ENCODE measurements at places on chromosomes 7 and 10.
A peak's percentile ranks its signal among the peaks of the same experiment; 100 is the strongest.

DNA sequence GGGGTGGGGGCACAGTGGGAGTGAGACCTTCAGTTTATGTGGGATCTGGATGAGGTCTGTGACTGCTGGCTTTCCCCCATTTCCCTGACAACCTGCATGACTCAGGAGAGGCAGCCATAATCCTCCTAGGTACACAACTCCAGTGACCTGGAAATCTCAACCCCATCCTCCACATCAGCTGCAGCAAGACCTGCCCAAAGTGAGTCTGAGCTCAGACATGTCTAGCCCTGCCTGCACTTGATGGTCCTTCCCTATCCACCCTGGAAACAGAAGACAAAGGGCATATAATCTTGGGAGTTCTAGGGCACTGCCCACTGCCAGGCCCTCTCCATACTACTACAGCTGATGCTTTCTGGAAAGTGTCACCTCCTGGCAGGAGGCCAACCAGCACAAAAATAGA is 75.6 kb downstream of the GRM8 start:
- peak; percentile 9 for DNase-seq

- DNase-seq, result no peak
Observed at GRCh38 chr7:44893710-44894234, 8.4 kb upstream of the PURB start.

DNA sequence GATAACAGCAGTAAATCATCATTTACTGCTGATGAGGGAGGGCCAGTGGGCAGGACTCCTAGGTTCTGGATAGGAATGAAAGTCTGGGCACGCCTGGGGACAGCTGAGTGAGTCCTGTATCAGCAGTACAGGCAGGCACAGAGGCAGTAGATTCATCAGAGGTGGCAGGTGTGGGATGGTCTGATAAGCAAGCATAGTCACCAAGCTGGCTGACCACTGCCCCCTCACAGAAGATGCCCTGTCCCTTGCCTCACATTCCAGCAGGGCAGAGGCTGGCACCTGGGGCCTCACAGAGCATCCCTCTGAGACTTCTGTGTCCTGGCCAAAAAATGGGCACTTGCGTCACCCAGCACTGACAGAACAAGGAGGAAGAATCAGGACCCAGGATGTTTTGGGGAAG is 23.2 kb upstream of the ACSM6 start:
- no peak for DNase-seq

- peak; percentile 83 for DNase-seq
Observed at GRCh38 chr7:106166651-106167342, 54.7 kb upstream of the SYPL1 start.

- no peak for DNase-seq
Observed at GRCh38 chr7:35467456-35467978, 213.6 kb upstream of the TBX20 start.

DNA sequence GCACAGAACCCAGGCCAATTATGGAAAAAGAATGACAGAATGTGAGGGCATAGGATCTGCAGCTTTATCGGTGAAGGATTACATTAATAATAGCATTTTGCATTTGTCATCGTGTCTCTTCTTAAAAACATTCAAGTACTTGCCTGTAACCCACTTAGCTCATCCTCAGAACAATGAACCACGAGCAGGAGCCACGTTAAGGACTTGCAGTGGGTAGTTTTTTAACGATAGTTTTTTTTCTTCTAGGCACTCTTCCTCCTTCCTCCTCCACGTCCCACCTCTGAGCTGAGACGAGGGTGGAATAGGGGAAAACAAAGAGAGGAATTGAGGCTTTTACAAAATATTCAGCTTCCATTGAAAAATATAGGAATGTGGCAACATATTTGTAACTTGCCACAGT is 27.1 kb downstream of the CDHR3 start:
- DNase-seq, result no peak

DNA sequence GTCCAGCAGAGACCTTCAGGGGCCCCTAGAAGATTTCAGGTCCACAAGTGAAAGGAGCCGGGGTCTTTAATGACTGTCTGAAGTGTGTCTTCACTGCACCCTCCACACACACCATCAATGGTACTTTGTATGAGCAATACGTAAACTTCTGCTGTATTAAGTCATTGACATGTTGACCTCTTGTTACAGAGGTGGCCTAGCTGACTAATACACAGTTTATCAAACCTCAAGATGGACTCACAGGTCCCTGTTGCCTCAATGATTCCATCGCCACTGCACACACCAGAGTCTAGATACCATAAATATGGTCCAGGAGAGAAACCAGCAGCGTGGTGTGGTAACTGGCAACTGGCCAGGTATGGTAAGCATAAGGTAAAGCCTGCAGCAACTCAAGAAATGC is 19.5 kb downstream of the KCNMA1 start:
- DNase-seq, result no peak

GRCh38 chr7:74084722-74085578 is 1.3 kb downstream of the LIMK1 start:
- DNase-seq, result peak; percentile 13

DNA sequence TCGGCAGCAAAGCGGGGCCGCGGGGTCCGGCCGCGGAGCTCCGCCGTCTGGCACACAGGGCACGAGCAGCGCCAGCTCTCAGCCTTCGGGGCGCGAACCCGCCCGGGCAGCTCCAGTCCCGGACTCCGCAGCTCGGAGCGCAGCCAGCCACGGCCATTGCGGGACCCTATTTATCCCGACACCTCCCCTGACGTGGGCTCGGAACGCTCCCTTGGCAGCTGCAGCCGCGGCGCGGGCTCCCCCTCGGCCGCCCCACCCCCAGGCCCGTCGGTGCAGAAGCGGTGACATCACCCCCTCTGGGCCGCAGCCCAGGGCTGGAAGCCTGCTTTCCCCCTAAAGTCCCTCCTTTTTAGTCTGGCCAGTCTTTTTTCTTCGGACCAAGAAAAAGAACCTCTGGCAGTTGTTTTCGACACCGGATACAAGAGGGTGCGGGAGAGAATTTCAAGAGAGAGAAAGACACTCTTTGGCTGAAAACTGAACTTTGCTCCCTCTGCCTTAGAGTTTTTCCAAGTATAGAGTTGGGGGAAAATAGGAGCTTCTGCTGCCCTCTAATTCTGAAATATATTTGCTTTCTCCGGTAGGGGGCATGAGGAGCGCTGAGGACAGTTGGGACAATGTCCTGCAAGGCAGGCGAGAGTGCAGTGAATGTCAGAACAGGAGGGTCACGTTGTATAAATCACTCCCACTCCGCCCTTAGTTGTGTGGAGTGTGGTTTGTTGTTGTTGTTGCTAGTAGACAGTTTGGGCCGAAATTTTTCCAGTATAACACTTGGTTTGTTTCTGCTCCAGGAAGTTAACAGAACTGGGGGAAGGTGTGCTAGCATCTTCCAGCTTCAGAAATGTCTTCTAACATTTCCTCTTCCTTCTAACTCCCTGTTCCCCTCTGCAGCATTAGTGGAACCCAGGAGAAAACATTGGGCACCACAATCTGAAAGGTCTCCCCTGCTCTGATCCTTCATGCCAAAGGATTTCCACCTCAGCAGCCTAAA is at the start of gene SFRP4:
TSS of gene SFRP4 (minus strand) at position 145 of the 988 bp plus-strand sequence. CDS start 280 bp downstream, outside the sequence.
- DNase-seq, result peak; percentile 41

GRCh38 chr7:88202799-88203198 is 17.0 kb downstream of the SRI start:
- no peak for DNase-seq

GRCh38 chr10:21043044-21043443 is 145.9 kb upstream of the NEBL start:
- DNase-seq, result no peak

GRCh38 chr7:149283321-149283720 is 21.3 kb downstream of the ZNF783 start:
- no peak for DNase-seq

DNA sequence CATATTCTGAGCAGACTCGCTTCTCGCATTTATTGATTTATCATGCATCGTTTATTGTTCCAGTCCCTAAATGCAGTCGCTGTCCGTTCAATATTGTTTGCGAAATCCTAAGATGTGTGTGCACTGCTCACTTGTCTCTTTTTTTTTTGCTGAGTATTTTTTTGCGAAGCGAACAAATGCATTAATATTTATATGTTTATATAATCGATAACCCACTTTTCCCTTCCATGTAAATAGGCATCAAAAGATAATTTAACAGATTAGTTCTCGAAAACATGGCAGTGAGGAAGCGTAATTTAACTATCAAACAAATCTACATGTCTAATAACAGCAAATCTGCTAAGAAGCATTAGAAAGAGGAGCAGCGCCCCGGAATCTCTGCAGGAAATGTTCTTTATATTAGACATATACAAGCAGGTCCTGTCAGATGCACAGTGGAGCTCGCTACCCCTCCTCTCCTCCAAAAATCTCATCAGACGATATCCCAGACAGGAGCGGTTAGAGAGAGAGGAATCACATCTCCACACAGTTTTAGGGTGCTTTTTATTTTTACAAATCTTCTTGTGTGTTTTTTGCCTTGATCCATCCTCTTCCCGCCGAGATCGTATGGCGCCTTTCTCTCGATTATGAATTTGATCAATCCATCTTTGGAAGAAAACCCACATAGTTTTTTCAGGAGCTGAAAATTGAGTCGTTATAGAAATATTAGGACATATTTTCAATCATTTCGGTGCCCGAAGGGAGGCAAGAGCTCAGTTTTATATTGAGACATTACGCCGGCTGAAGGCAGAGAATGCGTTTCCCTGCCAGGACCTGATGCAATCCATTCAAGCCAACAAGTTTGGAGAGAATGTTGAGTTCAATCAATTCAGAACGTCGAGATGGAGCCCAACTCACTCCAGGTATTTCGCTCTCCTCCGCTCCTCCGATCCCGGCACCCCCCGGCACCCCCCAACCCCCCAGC is at the start of gene ARID5B:
TSS of gene ARID5B (plus strand) at position 871 of the 964 bp plus-strand sequence. CDS start at position 882, 11 bp downstream.
- DNase-seq, result peak; percentile 86

GRCh38 chr10:89374713-89375141 is 3.1 kb upstream of the IFIT1B start:
- DNase-seq, result no peak

- DNase-seq, result no peak
Observed at GRCh38 chr7:7816816-7817536, 98.6 kb upstream of the RPA3 start.

DNA sequence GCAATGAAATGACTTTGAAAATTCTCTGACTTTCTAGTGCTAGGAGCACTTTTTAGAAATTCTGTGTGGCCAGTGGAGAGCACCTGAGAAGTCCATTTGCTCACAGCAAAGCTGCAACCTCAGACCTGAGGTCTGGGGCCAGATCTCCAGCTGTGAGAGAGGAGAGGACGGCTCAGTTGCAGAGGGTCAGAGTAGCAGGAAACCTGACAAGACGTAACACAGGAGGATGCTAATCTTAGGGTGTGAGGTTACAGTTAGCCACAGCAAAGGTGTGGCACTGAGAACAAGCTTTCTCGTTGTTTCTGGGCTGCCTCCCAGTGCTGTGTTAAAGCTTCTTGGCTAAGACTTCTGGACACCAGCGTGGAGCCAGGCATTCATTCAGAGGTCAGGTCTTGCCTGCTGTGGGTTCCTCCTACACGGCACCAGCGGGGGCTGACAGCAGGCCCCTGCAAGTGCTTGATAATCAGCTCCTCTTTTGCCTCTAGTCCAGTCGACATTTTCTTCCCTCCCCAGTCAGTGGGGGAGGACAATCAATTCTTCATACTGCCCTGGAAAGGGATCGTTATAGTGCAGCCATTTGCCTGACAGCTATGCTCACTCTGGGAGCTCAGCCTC is 435.4 kb upstream of the DPP6 start:
- DNase-seq, result peak; percentile 14

DNA sequence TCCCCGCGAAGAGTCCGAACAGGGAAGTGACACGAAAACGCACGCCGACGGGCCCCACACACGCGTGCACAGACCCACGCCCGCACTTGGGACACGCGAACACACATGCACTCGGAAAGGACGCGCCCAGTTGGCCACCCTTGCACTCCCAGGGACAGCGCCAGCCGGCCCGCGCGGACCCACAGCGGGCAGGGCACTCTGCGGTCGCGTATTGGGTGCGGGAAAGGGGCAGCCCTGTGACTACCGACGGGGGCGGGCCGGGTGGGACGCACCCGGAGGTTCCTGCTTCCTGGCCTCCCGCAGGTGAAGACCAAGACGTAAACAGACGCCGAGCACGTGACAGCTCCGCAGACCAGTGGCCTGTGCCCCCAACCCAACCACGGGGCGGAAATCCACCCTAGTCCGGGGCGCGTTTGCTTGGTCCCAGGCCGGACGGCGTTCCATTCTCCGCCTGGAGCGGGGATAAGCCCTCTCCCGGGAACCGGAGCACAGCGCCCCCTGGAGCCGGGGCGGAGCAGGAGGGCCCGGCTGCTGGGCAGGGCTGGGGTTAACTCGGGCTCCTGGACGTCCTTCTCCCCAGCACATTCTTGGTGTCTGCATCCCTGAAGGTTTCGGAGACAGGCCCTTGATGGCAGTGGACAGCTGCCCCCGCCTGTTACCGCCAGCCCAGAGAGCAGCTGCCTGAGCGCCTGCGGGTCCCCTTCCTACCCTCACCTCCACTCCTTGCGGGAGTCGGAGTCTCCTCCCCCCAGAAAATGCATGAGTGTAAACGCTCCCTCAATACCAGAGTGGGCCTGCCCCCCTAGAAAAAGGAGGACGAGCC is 2.0 kb upstream of the LZTS2 start:
- DNase-seq, result peak; percentile 82

- DNase-seq, result no peak
Observed at GRCh38 chr7:5695727-5696345, 85.6 kb downstream of the RNF216 start.

GRCh38 chr10:3336673-3337293 is 164.2 kb upstream of the PITRM1 start:
- no peak for DNase-seq

GRCh38 chr10:121813211-121813815 is 114.5 kb downstream of the ATE1 start:
- DNase-seq, result peak; percentile 14

GRCh38 chr10:12502526-12503274 is 153.4 kb downstream of the CAMK1D start:
- DNase-seq, result no peak

DNA sequence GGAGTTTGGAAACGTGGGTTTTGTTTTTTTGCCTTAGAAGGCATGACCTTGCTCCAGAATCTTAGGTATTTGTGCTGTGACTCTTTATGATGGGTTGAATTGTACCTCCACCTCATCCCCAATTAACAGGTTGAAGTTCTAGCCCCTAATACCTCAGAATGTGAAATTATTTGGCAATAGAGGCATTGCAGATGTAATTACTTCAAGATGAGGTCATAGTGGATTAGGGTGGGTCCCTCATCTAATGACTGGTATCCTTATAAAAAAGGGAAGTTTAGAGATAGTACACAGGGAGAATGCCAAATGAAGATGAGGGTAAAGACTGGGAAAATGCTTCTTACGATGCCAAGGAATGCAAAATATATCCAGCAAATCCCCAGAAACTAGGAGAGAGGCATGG is 3.0 kb upstream of the FAM200A start:
- DNase-seq, result no peak

DNA sequence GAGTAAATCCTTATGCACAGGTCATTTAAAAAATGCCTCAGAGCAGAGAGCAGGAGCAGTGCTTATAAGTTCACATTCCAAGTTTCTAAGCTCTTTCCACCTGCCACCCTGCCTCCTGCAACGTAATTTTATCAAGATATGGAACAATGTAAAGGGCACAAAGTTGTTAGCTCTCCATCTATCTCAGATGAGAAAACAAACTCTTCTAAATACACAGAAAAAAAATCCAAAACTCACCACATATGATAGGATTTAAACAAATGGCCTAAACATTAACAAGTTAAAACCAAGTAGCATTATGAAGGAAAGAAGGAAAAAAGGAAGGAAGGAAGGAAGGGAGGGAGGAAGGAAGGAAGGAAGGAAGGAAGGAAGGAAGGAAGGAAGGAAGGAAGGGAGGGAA is 1132.8 kb downstream of the GRM8 start:
- no peak for DNase-seq

- DNase-seq, result peak; percentile 68
Observed at GRCh38 chr7:30800785-30801252, 29.6 kb downstream of the MINDY4 start.
